ENCODE measurements at places on chromosomes 12 and 14. TPM values are rescaled to one million over a fixed set of nuclear protein-coding genes. Genes with fewer than 3 reads are reported as not detected.

DNA sequence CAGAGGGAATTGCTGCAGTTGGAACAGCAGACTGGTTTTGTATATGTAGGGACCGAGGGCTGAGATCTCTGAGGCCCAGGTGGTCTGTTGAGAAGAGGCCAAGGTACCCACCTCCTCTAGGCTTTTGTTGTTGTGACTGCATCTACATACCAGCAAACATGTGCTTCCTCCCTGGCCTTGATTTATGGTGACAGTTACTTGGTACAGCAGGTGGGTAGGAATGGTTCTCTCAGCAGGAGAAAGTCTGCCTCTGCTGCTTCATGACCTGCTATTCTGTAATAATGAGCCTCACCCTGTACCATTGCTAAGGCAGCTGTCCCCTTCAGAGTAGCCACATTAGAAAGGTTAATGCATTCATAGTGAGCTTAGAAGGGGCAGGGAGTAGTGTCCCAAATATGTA, 196.7 kb upstream of the PELI2 start:
- no peak overlapping the region for H3K27ac ChIP-seq
- H3K27me3 ChIP-seq = peaks cover 2% of the 10 kb centered on the region
- no peaks in the 10 kb centered on the region for H3K4me1 ChIP-seq

GRCh38 chr12:114473018-114473417, 67.1 kb upstream of the TBX5 start:
- peaks cover 9% of the 10 kb centered on the region for H3K27me3 ChIP-seq
- no peak overlapping the region for H3K27ac ChIP-seq
- DNase-seq = no peak
- no peaks in the 10 kb centered on the region for H3K4me1 ChIP-seq
- H3K4me3 ChIP-seq = no peak overlapping the region

DNA sequence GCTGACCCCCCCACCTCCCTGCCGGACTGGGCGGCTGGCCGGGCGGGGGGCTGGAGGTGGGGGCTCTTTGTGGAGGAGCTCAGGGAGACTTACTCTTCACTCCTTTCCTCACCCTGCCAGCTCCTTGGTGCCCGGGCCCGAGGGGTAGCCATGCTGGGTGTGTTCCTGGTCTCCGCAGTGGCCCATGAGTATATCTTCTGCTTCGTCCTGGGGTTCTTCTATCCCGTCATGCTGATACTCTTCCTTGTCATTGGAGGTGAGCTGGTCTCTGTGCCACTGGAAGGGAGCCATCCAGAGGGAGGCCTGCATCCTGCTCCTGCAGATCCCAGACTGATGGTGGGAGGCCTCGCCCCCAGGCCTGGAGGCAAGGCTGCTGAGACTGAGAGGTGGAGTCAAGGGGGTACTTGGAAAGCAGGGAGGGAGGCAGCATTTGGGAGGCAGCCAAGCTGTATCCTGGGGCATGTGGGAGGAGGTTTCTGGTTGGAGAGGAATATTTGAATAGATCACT, 19.7 kb downstream of the SOAT2 start:
- H3K36me3 ChIP-seq = no peaks in the 10 kb centered on the region
- peaks cover 13% of the 10 kb centered on the region for H3K4me1 ChIP-seq
- no peak overlapping the region for H3K27ac ChIP-seq
- peak; percentile 19 for DNase-seq
- no peaks in the 10 kb centered on the region for H3K27me3 ChIP-seq

DNA sequence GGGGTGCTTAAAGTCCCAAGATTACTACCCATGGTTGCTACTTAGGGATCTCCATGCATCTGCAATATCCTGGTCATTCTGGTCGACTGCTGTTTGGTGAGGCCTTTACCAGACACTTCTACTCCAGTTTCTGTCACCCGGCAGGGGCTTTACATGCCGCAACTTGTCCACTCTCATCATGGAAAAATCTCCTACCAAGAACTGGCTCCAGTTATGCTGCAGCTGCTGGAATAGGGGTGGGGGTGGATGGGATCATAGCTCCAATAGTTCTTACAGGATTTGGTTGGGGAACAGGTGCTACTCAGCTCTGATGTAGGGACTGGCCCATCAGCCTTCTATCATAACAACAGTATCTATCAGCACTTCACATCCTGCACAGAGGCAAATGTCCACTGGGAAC, 51.6 kb downstream of the SPTB start:
- no peak overlapping the region for H3K27ac ChIP-seq
- no peaks in the 10 kb centered on the region for H3K36me3 ChIP-seq
- no peaks in the 10 kb centered on the region for H3K4me1 ChIP-seq
- DNase-seq = no peak
- no peak overlapping the region for H3K4me3 ChIP-seq

DNA sequence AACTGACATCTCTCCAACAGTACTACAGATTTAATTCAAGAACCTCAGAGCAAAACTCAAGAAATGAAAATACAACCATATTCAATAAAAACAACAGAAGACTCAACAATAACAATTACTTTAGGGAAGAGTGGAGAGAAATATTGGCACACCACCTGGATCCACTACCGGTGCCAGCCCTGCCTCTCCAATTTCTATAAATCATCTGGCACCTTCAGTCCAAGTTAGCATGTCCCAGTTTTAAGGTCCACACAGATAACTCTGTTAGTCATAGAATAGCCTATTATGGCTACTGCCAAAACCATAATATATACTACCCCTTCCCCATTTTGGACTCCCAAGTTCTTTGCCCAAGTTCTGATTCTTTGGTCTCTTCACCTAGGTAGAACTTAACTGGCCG, 69.9 kb upstream of the PSMA6 start:
- H3K36me3 ChIP-seq = peaks cover 3% of the 10 kb centered on the region
- no peaks in the 10 kb centered on the region for H3K27me3 ChIP-seq
- H3K4me3 ChIP-seq = no peak overlapping the region
- H3K4me1 ChIP-seq = no peaks in the 10 kb centered on the region
- no peak overlapping the region for H3K27ac ChIP-seq

Gene FAM186B
- 0.57 TPM for total RNA-seq

- peaks cover 2% of the 10 kb centered on the region for H3K27me3 ChIP-seq
- H3K4me3 ChIP-seq = no peak overlapping the region
- H3K36me3 ChIP-seq = no peaks in the 10 kb centered on the region
- peaks cover 4% of the 10 kb centered on the region for H3K4me1 ChIP-seq
Observed at GRCh38 chr12:89856431-89856830, 147.8 kb upstream of the ATP2B1 start.

GRCh38 chr12:24739106-24739779, 209.7 kb downstream of the BCAT1 start:
- H3K27me3 ChIP-seq = no peaks in the 10 kb centered on the region
- H3K4me3 ChIP-seq = no peak overlapping the region
- H3K27ac ChIP-seq = no peak overlapping the region

DNA sequence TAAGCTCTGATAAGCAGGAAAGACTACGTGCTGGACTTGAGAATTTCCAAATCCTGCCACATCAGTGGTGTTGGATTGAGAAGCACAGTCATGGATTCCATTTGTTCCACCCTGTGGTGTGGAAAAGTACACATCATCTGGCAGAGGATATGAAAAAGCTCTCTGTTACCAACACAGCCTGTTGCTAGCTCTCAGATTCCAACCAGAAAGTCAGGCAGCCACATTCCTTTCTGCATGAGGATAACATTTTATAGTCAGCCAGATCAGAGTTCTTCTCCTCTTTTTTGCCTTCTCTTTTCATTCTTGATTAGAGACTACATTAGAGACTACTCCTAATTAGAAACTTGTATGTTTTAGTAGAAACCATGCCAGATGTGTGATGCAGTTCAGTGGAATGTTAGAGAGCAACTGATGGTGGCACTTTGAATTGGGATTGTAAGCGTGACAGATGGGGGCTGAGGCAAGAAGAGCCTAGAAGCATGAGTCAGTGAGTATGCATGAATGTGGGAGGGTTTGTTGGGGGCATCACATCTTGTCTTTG, 61.2 kb upstream of the STXBP6 start:
- H3K36me3 ChIP-seq = no peaks in the 10 kb centered on the region
- peak overlapping the region; percentile 16 for H3K4me3 ChIP-seq
- no peaks in the 10 kb centered on the region for H3K27me3 ChIP-seq
- peak; percentile 99 for DNase-seq

DNA sequence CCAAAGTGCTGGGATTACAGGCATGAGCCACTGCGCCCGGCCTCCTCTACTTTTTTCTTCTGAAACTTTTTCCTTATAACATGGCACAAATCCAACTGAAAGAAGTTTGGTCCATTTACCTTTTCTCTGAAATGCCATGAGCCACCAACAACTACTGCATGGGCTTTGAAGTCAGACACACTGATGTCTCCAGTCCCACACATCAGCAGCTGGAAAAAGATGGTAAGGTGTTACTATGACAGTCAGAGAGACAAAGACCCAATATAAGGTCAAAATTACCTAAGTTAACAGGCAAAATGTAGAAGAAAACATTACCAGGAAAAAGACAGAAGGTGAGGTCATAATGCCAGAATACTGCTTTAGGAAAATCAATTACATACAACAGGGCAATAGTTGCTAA, 48.2 kb downstream of the AREL1 start:
- no peak for DNase-seq
- peaks cover 42% of the 10 kb centered on the region for H3K36me3 ChIP-seq
- peaks cover 21% of the 10 kb centered on the region for H3K4me1 ChIP-seq
- no peak overlapping the region for H3K27ac ChIP-seq

GRCh38 chr12:29962276-29963035, 178.7 kb upstream of the TMTC1 start:
- no peaks in the 10 kb centered on the region for H3K27me3 ChIP-seq
- no peaks in the 10 kb centered on the region for H3K36me3 ChIP-seq
- H3K4me3 ChIP-seq = no peak overlapping the region
- DNase-seq = no peak
- H3K4me1 ChIP-seq = no peaks in the 10 kb centered on the region

DNA sequence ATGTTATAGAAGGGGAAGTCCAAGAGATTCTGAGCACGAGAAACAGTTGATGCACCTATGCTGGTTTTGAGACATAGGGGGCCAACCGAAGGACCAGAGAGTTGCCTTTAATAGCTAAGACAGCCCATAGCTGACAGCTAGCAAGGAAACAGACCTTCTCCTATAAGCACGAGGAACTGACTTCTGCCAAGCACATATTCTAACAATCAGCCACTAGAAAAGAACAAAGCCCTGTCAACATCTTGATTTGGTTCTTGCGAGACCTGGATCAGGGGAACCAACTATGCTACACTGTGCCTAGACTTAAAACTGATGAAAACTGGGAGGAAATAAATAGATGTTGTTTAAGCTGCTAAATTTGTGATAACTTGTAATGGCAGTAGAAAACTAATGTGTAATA, 785.6 kb downstream of the TMTC2 start:
- no peak overlapping the region for H3K4me3 ChIP-seq
- DNase-seq = no peak
- no peaks in the 10 kb centered on the region for H3K36me3 ChIP-seq
- H3K27ac ChIP-seq = no peak overlapping the region
- H3K27me3 ChIP-seq = no peaks in the 10 kb centered on the region

DNA sequence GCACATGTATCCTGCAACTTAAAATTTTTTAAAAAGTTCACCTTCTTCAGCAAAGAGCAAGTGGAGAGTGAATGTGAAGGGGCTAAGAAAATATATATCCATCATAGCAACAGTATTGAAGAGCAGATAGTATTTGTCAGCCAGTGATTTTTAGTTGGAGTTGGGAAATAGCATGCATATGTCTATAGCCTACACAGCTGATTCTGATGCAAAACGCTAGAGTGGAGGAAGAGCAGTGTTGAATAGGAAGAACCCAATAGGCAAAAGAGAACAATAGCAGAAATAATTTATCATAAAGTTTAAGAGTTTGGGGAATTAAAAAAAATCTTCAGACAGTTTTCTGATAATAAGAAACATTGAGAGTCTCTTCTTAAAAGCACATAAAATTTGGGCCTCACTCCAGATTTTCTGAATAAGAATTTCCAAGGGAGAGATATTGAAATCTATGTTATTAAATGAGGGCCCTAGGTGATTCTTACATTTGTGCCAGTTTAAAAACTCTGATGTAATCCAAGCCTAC, 12.0 kb downstream of the PDE6H start:
- DNase-seq = no peak
- no peak overlapping the region for H3K27ac ChIP-seq
- no peaks in the 10 kb centered on the region for H3K27me3 ChIP-seq
- no peak overlapping the region for H3K4me3 ChIP-seq
- H3K4me1 ChIP-seq = no peaks in the 10 kb centered on the region

DNA sequence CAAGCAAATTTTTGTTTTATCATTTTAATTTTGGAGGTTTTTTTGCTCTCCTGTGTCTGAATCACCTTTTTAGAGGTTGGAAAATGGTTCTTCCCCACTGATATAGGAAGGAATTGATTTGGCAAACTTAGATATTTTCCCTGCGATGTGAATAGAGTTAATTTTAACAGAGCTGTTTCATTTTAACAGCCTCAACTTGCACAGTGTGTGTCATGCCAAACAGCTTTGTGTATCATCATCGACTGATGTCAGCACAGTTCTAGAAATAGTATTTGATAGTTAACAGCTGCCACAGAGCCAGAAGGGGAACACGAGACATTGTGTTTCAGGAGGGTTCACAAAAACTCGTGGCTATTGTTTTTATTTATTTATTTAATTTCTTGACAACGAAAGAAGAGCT, 243.1 kb upstream of the FOXN3 start:
- H3K36me3 ChIP-seq = no peaks in the 10 kb centered on the region
- no peak overlapping the region for H3K4me3 ChIP-seq
- no peaks in the 10 kb centered on the region for H3K27me3 ChIP-seq
- no peak overlapping the region for H3K27ac ChIP-seq
- no peaks in the 10 kb centered on the region for H3K4me1 ChIP-seq

Gene FBLN5
- 12.5 TPM for total RNA-seq

Gene SLC7A7
- total RNA-seq = 13.3 TPM

DNA sequence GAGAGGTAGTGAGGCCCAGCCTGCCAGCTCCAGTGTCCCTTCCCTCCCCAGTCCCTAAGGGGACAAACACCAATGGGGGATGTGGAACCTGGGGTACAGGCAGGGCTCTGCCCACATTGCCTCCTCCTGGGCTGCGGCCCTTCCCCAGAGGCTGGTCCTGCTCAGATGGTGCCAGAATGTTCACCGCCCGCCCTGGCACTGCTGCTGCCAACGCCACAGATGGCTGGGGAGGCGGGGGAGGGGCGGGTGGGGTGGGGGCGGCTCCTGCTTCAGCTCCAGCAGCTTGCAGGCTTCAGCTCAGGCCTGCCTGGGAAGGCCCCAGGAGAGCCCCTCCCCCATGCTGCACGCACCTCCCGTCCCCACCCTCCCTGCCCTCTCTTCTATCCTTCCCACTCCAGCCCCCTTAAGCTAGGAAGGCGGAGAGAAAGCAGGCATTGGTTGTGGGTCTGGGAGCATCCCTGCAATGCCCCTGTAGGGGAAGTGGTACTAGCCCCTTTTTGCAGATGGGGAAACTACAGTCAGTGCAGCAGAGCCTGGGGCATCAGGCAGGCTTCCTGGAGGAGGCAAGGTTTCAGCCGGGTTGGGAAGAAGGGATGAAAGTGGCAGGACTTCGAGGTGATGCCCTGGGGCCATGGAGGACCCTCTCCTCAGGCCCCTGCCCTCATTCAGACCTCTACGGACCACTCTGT, 2.0 kb upstream of the BEGAIN start:
- H3K4me3 ChIP-seq = no peak overlapping the region
- H3K36me3 ChIP-seq = no peaks in the 10 kb centered on the region
- H3K27ac ChIP-seq = no peak overlapping the region
- peaks cover 5% of the 10 kb centered on the region for H3K4me1 ChIP-seq
- no peak for DNase-seq

Gene KRT85
- not detected for total RNA-seq
